M059J (cell line): ENCODE measurements at places on chromosomes 1 and 21.
A peak's percentile ranks its signal among the peaks of the same experiment; 100 is the strongest.

DNA sequence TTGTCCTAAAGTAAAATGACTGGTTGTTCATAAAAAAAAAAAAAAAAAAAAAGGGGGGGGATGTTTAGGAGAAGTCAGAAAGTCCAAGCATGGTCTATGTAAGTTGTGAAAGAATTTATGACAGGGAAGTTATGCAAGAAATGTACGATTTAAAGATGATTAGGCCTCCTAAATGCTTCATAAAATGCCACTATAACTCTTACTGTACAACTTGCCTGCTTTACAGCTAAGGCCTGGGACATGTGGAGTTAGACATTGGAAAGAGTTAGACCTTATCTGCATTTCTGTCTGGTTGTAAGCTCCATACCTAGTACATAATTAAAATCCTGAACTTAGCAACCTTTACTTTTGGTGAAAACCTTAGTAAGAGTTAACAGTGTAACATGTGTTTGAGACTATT, 150.0 kb downstream of the TPR start:
- no peak for DNase-seq

DNA sequence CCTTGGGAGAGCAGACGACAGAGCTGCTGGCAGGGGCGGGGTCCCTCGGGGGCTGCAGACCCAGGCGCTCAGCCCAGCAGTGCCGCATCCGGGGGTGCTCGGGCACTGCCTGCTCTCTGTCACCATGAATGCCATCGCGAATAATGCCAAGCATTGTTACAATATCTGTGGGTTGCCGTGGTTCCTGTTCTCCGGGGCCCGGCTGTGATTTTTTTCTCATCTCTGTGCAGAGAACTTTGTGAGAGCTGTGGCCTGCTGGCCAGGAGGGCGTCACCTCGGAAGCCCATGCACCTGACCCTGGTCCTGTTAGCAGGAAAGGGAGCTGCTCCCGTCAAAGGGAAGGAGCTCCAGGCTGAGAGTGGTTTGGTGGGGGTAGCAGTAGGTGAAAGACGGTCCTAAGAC, 70.4 kb downstream of the PRDM16 start:
- DNase-seq: no peak

DNA sequence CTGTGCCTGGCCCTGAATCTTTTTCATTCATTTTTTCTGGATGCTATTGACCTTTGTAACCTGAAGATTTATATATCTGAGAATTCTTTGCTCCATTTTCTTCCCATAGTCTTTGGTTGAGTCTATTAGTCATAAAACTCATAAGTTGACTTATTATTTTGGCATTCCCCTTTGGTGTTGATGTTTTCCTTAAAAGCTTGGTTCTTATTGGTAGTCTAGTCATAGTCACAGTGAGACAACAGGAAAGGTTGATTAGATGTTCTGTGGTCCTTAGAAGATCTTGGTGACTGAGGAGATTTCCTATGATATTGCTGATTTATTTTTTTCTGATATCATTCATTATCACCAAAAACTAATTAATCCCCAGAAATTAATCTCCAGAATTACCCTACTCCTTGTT, 86.2 kb downstream of the PTPRC start:
- peak; percentile 18 for DNase-seq

DNA sequence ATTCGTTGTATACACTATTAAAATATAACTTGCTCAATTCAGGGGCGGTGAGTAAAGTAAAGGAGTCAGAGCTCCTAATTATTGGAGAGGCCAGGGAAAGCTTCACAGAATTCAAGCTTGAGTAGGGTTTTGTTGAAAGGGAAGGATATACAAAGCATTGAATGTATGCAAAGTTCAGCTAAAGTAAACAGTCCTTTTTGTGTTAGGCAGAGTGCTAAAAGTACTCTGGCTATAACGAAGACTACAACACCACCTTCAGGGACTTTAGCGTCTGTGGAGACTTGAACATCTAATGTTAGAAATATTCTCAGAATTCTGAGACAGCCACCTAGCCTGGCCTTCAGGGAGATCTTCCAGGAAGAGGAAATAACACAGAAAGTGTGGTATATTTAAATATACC, 1.1 kb downstream of the FALEC start:
- peak; percentile 24 for DNase-seq

GRCh38 chr1:107358619-107359327, 217.9 kb downstream of the NTNG1 start:
- DNase-seq: no peak

DNA sequence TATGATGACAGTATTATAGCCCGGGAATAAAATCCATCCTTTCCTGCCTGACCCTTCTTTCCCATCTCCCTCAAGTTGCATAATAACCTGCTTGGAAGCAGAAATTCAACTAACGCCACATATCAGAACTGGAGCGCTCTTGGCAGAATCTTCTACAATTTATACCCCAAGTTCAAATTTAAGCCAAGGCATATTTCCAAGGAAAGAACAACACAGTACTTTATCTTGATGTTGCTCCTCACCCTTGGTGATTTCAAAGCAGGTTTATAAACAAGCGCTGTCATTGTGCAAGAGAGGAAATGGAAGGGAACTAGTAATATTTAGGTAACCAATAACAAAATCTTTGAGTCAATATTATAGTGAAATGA, 38.0 kb upstream of the PTGFRN start:
- DNase-seq: no peak

- peak; percentile 41 for DNase-seq
These were observed 191.8 kb upstream of the SAMSN1 start for GRCh38 chr21:14737922-14738321.

GRCh38 chr1:223849352-223850254, 3.9 kb upstream of the TP53BP2 start:
- no peak for DNase-seq

DNA sequence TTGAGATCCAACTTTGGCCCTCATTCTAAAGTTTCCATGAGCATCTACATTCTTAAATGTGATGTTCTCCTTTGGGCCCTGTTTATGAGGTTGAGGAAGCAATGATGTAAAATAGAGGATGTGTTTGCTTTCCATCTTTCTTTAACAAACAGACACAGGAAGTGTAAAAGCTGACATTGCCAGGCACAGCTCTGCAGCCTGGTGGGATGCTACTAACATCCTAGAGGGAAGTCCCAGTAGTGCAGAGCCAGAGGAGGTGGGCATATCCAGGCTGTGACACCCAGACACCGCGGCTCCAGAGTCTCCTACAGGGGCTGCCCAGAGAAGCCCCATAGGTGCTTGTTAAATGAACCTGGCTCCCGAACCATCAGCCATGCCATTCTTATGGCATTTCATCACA, 16.2 kb downstream of the OLFML2B start:
- DNase-seq: no peak

- DNase-seq: no peak
These were observed 12.7 kb downstream of the PAFAH2 start for GRCh38 chr1:25985171-25985570.

GRCh38 chr1:215845234-215845891, 278.3 kb downstream of the KCTD3 start:
- DNase-seq: peak; percentile 78

DNA sequence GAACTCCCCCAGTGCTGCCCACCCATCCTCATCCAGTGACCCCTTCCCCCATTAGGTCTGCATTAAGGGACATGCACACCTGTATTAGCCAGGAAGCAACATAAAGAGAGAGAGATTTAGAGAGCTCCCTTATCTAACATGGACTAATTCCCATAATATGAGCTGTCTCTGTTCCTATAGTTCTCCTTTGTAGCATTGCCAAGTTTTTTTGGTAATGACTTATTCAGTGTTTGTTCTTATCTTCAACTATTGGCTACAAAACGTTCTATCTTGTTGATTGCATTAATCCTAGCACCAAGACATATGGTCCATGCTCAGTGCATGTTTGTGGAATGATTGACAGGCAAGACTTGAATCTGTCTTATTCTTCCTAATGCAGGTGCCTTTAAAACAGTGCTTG, 264.0 kb downstream of the ADGRL2 start:
- no peak for DNase-seq

- DNase-seq: peak; percentile 73
These were observed 12.4 kb downstream of the ATP1A2 start for GRCh38 chr1:160127865-160128523.

DNA sequence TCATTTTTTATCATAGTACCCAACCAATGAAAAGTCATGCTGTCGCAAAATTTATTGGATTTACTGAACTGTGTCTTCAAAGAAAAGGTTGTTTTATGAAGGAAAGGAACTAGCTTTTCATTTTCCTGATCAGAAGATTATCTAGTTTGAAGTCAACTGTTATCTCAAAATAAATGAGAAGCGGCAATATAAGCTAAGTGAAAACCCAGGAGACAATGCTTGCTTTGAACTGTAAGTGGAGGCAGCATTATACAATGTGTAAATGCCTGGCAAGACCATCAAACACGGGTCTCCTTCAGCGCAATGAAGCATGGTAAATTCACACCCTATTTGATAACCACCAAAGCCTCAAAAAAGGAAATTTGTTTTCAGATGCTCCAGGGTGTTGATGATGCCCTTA, 134.4 kb upstream of the PTBP2 start:
- DNase-seq: no peak

GRCh38 chr1:170967042-170967910, 31.9 kb downstream of the MROH9 start:
- peak; percentile 33 for DNase-seq
